ENCODE measurements at places on chromosomes 3 and 15.

GRCh38 chr15:43465100-43465499, 27.9 kb downstream of the TP53BP1 start:
- no peak for DNase-seq

DNA sequence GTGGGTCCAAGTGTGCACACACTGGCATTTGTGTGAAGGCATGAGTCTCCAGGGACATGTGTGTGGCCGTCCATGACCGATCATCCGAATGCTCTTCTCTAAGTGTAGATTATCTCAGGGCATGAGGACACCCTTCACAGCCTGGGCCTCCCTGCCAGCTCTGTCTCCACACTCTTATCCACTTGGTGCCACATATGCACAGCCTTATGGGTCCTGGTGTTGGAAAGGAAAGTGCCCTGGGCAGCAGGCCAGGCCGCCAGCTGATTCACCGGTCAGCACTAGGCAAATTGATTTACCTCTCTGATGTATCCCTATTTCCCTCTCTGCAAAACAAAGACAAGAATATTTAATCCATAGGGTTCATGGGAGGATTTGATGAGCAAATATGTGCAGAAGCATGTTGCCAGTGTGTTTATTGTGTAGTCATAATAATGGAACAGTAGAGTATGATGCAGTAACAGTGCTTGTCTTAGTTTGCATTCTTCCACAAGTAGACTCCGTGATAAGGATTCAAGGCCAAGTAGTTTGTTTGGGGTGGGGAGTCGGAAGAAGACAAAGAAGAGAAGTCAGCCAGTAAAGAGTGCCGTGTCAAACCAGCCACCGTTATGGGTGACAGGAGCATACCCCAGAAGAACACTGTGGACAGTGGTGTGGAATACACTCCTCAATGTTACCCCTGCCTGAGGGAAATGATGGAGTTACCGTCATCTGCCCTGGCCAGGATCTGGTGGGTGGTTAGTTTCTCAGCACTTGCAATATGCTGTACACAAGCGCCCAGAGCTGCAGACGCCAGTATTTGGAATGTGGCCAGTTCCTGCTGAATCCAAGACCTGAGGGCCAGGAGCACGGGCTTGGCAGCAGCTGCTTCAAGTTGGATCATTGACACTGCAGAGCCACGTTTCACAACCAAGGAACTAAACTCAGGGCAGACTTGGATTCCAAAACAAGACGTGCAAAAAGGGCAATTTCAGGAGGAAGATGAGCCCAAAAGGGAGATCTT, 85.1 kb downstream of the MTHFS start:
- DNase-seq = no peak

GRCh38 chr3:37890522-37890921, 28.8 kb downstream of the CTDSPL start:
- no peak for DNase-seq

GRCh38 chr3:14517601-14518431, 22.3 kb downstream of the GRIP2 start:
- DNase-seq = no peak

GRCh38 chr3:56229311-56229710, 239.0 kb downstream of the ERC2 start:
- no peak for DNase-seq

GRCh38 chr15:29472901-29473445, 203.4 kb upstream of the NSMCE3 start:
- DNase-seq = no peak

DNA sequence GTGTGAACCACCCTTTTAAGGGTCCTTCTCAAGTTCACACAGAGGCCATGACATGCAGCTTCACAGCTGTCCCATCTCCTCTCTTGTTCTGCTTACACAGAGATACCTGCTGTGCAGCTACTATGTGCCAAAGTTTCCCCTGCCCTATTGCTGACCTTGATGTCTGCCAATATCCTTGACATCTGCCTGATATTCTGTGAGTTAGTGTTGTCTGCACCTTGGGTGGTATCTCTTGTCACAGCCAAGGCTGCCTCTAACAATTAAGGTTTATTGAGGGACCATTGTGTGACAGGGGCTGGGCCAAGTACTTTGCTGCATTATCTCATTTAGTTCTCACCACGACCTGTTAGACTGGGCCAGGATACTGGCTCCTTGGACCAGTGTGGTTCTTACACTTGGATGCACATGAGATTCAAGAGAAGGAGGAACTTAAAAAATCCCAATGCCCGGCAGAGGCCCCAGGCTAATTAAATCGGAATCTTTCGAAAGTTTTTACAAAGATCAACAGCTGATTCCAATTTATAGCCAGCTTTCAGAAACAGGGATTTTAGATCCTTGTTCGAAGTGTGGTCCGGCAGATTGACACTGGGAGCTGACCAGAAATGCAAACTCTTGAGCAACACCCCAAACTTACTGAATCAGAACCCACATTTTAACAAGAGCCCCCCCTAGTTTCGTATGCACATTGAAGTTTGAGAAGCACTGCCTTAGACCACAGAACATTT, 178.6 kb downstream of the SATB1 start:
- no peak for DNase-seq

DNA sequence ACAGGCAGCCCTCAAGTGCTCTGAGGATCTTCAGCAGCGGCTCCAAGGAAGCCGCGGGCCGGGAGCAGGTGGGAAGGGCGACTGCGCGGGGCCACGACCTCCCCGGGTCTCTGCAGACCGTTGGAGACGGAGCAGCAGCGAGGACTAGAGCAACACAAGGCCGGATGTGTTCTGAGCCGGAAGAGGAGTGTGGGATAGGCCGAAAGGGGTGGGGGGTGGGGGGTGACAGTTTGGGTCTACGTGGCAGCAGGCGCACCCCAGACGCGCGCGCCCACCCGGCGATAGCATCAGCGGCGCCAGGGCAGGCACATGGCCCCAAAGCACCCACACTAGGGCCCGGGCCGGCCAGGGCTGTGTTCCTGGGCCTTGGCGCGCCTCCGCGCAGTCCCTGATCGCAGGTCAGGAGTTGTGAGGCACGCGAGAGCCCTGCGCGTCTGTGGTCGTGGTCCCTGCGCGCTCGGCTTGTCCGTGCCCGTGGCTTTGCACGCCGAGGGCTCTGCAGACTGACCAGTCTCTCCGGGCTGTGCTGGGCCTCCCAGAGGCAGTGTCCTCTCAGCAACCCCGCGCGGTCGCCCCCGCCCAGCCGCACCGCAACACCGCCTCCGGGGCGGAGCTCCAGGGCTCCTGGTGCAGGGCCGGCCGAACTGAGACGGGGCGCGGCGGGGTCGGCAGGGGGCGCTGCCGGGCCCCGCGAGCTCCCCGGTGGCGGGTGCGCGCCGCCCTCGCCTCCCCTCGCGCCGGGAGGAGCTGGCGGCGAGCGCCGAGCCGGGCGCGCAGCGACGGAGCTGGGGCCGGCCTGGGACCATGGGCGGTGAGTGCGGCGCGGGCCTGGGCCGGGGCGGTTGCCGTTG, at the start of gene PXYLP1:
TSS of gene PXYLP1 (plus strand) at position 725 of the 851 bp plus-strand sequence. CDS start 28,351 bp downstream, outside the sequence.
- peak; percentile 88 for DNase-seq

GRCh38 chr3:127547761-127548605, 42.5 kb downstream of the TPRA1 start:
- DNase-seq = peak; percentile 62

- DNase-seq = no peak
Observed at GRCh38 chr15:39230205-39230907, 350.5 kb upstream of the THBS1 start.

GRCh38 chr3:35502699-35503098, 136.6 kb upstream of the ARPP21 start:
- DNase-seq = no peak

DNA sequence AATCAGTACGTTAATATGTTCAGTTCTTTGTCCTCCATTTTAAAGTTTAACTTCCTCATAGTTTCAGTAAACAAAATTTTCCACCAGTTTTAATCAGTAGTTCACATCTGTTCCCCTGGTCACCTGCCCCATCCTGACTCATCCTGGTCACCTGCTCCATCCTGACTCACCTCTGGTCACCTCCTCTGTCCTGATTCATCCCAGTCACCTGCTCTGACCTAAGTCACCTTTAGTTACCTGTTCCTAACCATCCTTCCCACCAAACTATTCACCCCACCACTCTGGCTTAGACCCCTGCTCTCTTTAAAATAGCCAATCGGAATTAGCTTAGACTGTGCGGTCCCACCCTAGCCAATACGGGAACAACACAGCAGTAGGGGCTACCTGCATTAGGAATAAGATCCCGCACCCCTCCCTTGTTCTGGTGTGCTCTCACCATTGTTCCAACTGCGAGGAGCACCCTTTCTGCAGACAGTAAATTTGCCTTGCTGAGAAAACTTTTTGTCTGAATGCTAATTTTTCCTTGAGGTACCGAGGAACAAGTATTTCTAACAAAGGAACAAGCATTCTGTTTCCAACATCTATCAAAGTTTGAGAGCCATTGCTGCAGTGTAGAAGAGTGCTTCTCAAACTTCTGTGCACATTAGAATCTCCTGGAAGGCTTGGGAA, 169.3 kb downstream of the ADAMTS17 start:
- DNase-seq = no peak

DNA sequence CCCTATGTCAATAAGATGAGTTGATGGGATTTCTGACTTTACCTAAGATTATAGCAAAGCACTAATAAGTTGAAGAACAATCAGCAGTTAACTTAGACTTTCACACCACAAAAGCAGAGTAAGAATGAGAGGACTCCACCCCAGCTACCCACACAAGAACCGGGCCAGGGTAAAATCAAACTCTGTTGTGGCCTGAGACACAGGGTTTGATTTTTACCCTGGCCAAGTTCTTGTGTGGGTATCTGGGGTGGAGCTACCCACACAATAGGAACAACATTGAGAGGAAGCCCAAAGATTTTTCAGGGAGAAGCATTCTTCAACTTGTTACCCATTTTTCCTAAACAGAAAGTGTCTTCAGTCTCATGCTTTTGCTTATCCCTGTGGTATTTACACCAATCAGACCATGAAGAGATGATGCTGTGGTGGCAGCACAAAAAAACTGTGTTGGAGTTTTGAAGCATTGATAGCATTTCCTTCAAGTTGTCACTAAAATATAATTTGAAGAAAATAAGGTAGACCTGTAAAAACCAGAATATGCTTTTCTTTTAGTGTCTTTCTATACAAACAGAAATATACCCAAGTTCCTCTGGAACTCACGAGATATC, 25.6 kb downstream of the CPOX start:
- no peak for DNase-seq

- DNase-seq = no peak
Observed at GRCh38 chr3:157368171-157368570, 68.5 kb upstream of the PTX3 start.
